ENCODE measurements at places on chromosomes 2 and 18.

DNA sequence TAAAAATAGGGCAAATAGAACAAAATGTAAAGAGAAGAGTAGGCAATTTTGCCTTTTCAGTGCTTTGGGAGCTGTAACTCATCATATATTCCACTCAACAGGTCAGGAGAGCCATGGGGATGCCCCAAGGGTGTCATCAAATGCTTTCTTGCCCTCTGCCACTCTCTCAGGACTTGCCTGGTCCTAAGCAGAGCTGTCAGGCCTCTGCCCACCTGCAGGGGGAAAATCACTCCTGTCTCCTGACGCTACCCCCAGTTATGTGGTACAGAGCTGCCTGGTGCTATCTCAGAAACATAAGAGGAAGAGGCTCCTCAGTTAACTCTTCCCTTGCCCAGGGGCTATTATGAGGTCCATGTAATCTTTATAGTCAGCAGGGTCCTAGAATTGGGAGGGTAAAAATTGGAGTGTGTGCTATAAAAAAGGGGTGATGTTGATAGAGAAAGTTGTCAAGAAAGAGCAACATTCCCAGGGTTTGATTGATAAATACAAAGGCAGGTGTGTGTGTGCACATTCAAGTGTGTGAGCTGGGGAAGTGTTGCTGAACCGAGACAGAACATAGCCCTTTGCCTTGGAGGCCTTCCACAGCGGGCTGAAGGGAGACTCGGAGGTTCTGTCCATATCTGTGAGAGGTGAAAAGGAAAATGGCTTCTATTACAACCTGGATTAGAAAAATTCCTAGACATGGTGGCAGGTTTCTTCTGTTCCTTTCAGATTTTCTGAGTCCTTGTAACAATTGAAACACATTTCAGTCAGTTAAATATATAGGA is 25.4 kb downstream of the PTPRM start:
- DNase-seq = no peak

- no peak for DNase-seq
Observed at GRCh38 chr2:158783923-158784322, 11.2 kb upstream of the DAPL1 start.

- no peak for DNase-seq
Observed at GRCh38 chr2:88329815-88330603, 122.5 kb downstream of the FOXI3 start.

DNA sequence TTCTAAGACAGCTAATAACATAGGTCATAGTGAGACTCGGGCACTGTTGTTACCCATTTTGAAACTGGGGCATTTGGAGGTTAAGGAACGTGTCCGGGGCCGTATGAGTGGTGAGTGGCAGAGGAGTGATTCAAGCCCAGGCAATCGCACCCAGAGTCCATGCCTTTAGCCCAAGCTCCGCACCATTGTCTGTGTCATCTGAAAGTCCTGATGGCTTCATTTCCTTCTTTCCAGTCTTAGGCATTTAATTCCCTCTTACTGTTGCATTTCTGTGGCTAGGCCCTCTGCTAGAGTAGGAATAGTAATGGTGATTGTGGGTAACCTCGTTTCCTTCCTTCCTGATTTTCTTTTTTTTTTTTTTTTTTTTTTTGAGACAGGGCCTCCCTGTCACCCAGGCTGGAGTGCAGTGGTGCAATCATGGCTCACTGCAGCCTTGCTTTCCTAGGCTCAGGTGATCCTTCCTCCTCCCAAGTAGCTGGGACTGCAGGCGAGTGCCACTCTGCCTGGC is 49.8 kb upstream of the ASB1 start:
- no peak for DNase-seq

GRCh38 chr18:23719634-23720201 is 30.5 kb downstream of the LAMA3 start:
- no peak for DNase-seq

GRCh38 chr2:47560107-47560819 is 157.3 kb downstream of the MSH2 start:
- DNase-seq = no peak

GRCh38 chr18:48490641-48491293 is 48.1 kb upstream of the CTIF start:
- no peak for DNase-seq

DNA sequence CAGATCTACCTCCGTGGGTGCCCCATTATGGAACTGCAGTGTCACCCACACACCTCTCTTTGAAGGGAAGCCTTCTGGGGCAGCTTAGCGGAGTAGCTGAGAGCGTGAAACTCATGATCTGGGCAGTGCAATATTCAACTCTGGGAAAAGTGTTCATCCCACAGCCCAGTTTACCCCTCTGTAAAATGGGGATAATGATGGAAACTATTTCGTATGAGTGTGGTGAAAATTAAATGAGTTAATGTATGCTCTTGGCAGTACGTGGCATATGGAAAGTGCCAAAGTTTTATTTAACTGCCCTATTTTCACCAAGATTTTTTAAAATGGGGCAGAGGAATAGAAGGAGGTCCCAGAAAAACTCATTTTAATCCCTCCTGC is 11.5 kb downstream of the EVX2 start:
- no peak for DNase-seq
